ENCODE measurements at places on chromosomes 13 and 19.

- no peak for DNase-seq
Measured at GRCh38 chr19:40690050-40690692, at the start of gene NUMBL. NUMBL (minus strand) TSS chr19:40690651; CDS start chr19:40690483, 168 bp downstream.

- DNase-seq: no peak
Measured at GRCh38 chr19:49626226-49626625, 13.7 kb downstream of the RRAS start.

- DNase-seq: no peak
Measured at GRCh38 chr13:109144693-109145437, 515.5 kb downstream of the MYO16 start.

GRCh38 chr19:41226053-41226873 is 7.2 kb downstream of the AXL start:
- peak; percentile 67 for DNase-seq

DNA sequence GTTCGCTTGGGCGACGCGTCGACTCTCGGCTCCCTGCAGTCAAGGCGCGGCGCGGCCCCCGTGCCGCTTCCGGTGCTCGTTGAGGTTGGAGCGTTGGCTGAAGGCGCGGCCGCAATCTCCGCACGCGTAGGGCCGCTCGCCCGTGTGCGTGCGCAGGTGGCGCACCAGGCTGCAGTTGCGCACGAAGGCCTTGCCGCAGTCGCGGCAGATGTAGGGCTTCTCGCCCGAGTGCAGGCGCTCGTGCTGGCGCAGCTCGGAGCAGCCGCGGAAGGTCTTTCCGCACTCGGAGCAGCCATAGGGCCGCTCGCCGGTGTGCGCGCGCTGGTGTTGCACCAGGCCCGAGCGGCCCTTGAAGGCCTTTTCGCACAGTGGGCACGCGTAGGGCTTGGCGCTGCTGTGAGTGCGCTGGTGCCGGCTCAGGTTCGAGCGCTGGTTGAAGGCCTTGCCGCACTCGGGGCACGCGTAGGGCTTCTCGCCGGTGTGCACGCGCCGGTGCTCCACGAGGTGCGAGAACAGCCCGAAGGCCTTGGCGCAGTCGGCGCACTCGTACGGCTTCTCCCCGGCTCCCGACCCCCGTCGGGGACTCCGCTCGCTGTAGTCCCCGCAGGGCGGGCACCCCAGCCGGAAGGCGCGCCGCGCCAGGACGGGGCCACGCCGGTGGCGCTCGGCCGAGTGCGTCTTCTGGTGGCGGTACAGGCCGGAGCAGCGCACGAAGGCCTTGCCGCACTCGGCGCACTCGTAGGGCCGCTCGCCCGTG is 5.3 kb upstream of the ZNF497 start:
- DNase-seq: no peak

DNA sequence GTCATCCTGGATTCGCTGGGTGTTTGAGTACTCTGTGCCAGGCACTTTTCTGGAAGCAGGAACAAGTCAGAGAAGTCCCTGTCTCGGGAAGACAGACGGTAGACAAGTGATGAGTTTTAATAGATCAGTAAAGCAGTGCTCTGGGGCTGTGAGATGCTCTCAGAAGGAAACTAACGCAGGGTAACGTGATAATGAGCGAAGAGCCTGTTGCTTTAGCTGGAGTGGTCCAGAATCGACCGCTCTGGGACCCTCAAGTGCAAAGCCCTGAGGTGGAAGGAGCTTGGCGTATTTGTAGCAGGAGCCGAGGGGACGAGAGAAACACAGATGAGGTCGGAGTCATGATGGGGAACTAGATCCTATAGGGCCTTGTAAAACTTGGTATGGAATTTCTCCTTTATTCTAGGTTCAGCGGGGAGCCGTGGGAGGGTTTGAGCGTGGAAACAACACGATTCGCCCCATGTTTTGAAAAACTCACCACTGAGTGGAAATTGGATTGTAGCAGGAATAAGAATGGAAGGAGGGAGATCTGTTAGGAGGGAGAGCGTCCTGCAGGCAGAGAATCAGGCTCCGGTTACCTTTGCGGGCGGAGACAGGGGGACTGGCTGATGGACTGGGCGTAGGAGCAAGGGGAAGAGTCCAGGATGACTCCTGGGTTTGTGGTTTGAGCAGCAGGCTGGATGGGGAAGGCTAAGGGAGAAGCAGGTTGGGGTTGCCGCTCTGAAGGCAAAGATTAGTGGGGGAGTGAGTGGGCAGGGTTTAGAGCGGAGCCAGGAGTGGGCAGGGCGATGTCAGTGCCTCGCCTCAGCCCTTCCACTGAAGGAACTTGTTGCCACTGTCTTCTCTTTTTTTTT is 763 bp downstream of the POLD1 start:
- no peak for DNase-seq

GRCh38 chr13:43347877-43348276 is 324.5 kb downstream of the DNAJC15 start:
- no peak for DNase-seq

DNA sequence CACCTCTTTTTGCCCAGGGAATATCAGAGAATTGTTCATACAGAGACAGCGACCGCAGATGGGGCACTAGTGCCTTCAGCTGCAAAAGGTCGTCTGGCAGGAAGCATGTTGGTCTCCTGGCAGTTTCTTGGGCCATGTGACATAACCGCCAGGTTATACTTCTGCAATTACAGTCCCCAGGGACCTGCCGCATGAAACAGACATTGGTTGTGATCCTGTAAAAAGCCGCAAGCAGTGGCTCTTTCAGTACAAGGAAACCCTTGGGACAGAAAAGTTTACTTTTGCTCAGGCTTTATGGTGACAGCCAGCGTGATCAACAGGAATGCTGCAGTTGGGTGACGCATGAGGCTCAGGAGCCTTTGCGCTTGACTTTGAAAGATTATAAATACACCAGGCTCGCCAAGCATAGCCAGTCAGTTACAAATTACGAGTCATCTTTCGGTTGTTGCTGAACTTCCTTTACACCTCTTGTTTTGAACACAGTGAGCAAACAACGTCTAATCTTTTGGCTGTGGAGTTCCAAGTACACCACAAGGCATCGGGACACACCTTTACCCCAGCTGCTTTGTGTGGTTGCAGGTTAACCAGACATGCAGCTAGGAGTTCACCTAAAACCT is 50.5 kb upstream of the UBE2L5 start:
- no peak for DNase-seq

DNA sequence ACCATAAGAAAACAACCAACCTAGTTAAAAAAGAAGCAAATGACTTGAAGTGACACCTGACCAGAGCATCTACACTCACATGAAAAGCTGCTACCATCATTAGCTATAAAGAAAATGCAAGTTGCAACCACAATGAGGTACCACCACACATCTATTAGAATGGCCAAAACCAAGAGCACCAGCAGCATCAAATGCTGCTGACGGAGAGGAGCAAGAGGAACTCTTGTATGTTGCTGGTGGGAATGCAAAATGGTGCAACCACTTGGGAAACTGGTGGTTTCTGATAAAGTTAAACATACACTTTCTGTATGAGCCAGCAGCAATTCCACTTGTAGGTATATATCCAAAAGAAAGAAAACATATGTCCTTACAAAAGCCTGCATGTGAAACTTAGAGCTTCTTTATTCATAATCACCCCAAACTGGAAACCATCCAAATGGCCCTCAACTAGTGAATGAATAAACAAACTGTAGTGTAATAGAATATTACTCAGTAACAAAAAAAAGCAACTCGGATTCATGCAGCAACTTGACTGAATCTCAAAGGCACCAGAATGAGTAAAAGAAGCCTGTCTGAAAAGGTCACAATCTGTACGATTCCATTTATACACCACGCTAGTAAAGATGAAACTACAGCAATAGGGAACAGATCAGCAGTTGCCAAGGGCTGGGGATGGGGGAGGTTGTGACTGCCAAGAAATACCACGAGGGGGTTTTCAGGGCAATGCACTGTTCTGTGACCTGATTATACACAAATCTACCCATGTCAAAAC is 60.9 kb upstream of the RANBP3 start:
- DNase-seq: no peak

DNA sequence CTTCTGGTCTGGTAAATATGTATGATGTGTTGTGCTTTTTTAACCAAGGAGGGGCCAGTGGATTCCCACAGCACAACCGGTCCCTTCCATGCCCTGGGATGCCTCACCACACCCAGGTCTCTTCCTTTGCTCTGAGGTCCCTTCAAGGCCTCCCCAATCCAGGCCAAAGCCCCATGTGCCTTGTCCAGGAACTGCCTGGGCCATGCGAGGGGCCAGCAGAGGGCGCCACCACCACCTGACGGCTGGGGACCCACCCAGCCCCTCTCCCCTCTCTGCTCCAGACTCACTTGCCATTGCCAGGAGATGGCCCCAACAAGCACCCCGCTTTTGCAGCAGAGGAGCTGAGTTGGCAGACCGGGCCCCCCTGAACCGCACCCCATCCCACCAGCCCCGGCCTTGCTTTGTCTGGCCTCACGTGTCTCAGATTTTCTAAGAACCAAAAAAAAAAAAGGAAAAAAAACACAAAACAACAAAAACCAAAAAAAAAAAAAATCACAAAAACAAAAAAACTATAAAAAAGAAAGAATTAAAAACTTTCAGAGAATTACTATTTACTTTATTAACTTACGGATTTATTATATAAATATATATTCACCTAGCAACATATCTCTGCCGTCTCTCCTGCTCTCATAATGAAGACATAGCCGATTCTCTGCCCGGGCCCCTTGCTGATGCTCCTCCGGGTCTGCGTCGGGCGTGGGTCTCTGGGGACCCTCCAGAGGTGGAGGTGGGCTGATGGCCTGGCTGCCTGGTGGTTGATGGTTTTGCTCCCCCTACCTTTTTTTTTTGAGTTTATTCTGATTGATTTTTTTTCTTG is 14.4 kb downstream of the CAPN12 start:
- no peak for DNase-seq
